ENCODE measurements at places on chromosomes 2 and 18. TPM values are rescaled to one million over a fixed set of nuclear protein-coding genes. Genes with fewer than 3 reads are reported as not detected.
A peak's percentile ranks its signal among the peaks of the same experiment; 100 is the strongest.

UPP2 gene
- not detected for total RNA-seq

MITD1 gene
- 28.7 TPM for total RNA-seq

NCKAP5 gene
- total RNA-seq = 2.0 TPM

FOXD4L1 gene
- total RNA-seq = not detected

CLEC4F gene
- total RNA-seq = 0.23 TPM

- peak; percentile 87 for DNase-seq
Observed at GRCh38 chr2:64859312-64860212, 129.6 kb upstream of the SLC1A4 start.

GRCh38 chr2:10478298-10478625, 30.1 kb upstream of the ODC1 start:
- DNase-seq = no peak

Data from prostate gland (tissue), 2 donors.